Endothelial cell of coronary artery (primary cell): ENCODE measurements at places on chromosomes 13 and 19. TPM values are rescaled to one million over a fixed set of nuclear protein-coding genes. Genes with fewer than 3 reads are reported as not detected.

EML2 gene
- 14.8 and 30.6 TPM in 2 replicates for total RNA-seq

SMIM44 gene
- total RNA-seq: not detected in 2 replicates

NRTN gene
- 0.09 TPM in 1 of 2 replicates, not detected in the other for total RNA-seq

FREM2 gene
- total RNA-seq: under 0.01 TPM in 1 of 2 replicates, not detected in the other

ZSCAN4 gene
- total RNA-seq: not detected in 2 replicates
